Immature natural killer cell (primary cell): ENCODE measurements at places on chromosomes 7 and 10.

GRCh38 chr10:116785282-116785681 lies 42.9 kb upstream of the HSPA12A start:
- peaks cover 12% of the 10 kb centered on the region for H3K27me3 ChIP-seq
- no peak overlapping the region for H3K4me3 ChIP-seq
- peaks cover 18% of the 10 kb centered on the region for H3K4me1 ChIP-seq
- H3K27ac ChIP-seq, result no peak overlapping the region
- H3K36me3 ChIP-seq, result no peaks in the 10 kb centered on the region

DNA sequence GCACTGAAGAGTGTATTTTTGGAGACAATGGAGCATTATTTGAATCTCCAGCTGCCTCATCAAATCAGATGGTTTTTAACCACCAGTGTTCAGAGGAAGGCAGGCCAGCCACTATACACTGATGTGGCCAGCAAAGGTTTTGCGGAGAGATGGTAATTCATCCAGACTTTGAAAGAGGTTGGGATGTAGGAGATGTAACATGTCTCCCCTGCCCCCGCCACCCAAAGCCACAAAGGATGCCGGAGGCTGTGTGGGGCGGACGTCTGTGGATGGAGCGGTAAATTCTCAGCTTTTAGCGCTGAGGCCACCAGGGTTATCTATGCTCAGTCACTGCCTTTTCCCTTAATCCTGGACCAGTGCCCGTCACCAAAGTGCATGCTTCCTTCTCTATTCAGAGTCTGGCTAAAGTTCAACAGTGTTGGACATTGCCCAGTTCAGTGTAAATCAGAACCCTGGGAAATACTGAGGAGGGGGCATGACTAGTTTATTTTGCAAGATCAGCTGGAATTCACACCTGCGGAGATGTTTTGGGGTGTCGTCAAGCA lies 3.7 kb upstream of the TRIP6 start:
- H3K27me3 ChIP-seq, result peaks cover 4% of the 10 kb centered on the region
- H3K4me1 ChIP-seq, result no peaks in the 10 kb centered on the region
- no peak overlapping the region for H3K4me3 ChIP-seq
- no peak overlapping the region for H3K27ac ChIP-seq
- H3K36me3 ChIP-seq, result peaks cover 25% of the 10 kb centered on the region
- no peak for DNase-seq

GRCh38 chr10:576130-576465 lies 113.4 kb downstream of the DIP2C start:
- DNase-seq, result no peak
- no peaks in the 10 kb centered on the region for H3K36me3 ChIP-seq
- no peaks in the 10 kb centered on the region for H3K4me1 ChIP-seq
- peaks cover 1% of the 10 kb centered on the region for H3K27me3 ChIP-seq

DNA sequence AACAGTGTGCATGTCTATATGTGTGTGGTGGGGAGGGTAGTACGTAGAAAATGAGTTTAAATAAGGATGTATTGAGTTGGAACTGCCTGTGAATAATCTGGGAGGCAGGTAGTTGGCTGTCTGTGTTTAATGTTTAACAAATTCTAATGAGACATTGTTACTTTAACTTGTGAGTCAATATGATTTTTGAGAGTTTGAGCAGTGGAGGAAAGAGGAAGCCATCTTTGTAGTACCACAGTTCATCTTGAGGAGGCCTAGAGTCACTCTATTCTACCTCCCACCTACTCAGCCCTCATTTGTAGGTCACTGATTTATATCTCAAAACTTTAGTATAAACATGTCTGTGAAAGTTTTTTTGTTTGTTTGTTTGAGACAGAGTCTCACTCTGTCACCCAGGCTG lies 129.9 kb upstream of the ITGB1 start:
- no peak for DNase-seq
- H3K4me1 ChIP-seq, result peaks cover 18% of the 10 kb centered on the region
- peak overlapping the region; percentile 5 for H3K27ac ChIP-seq
- H3K36me3 ChIP-seq, result no peaks in the 10 kb centered on the region
- no peaks in the 10 kb centered on the region for H3K27me3 ChIP-seq
- no peak overlapping the region for H3K4me3 ChIP-seq

DNA sequence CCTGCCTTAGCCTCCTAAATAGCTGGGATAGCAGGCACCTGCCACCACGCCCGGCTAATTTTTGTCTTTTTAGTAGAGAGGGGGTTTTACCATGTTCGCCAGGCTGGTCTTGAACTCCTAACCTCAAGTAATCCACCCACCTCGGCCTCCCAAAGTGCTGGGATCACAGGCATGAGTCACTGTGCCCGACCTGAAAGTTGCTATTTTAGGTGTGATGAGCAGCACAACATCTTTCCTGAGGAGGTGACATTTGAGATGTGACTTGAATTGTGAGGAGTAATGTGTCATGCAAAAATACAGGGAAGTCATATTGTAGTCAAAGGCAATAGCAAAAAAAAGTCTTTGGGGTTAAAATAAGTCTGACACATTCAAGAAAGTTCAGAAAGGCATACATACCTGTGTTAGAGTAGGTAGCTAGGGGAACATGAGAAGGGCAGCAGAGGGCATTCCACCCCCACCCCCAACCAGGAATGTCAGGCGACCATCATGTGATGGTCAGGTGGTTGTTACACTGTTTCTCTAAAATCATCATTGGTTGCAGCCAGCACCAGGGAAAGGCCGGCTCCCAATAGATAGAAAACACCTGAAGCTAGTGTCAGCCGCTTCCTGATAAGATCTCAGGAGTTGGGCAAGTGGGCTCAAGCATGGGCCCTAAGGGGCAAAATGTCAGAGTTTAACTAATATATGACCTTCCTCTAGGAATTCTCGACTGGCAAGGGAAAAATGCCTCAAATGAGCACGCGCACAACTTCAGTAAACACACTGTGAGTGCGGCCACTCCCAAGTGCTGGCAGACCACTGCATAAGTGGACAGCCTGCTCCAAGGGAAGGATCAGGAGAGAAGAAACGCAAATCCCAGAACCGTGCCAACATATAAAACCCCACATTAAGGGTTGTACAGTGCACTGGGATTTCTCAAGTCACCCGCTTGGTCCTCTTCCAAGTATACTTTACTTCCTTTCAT lies at the start of gene TACC2:
TACC2 (plus strand) TSS at position 803 of the 964 bp plus-strand sequence. CDS start 32,819 bp downstream, outside the sequence.
- no peak within 1 kb of the TSS for H3K4me3 ChIP-seq
- H3K36me3 ChIP-seq, result no peaks in the 10 kb centered on the region
- peaks cover 15% of the 10 kb centered on the region for H3K27me3 ChIP-seq
- H3K4me1 ChIP-seq, result no peaks in the 10 kb centered on the region

DNA sequence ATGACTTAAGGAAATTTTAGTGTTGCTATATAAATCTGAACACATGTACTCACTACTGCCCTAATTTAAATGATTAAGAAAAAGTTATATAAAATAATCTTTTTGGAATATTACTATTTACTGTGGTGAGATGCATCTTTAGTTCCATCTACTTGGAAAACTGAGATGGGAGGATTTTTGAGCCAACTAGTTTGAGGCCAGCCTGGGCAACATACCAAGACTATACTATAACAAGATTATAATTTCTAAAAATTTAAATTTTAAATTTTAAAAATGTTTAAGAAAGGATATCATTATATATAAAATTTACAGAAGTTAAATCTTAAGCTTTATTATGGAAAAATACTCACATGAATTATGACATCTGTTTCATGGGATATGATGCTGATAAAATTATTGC lies 530.8 kb upstream of the IGFBP3 start:
- no peaks in the 10 kb centered on the region for H3K36me3 ChIP-seq
- no peak overlapping the region for H3K4me3 ChIP-seq
- no peak overlapping the region for H3K27ac ChIP-seq
- no peaks in the 10 kb centered on the region for H3K4me1 ChIP-seq
- no peak for DNase-seq

GRCh38 chr7:105336009-105336408 lies 52.7 kb downstream of the SRPK2 start:
- no peak overlapping the region for H3K4me3 ChIP-seq
- no peak overlapping the region for H3K27ac ChIP-seq
- H3K36me3 ChIP-seq, result no peaks in the 10 kb centered on the region
- no peak for DNase-seq
- H3K4me1 ChIP-seq, result peaks cover 42% of the 10 kb centered on the region
- H3K27me3 ChIP-seq, result no peaks in the 10 kb centered on the region

- no peak for DNase-seq
- no peak overlapping the region for H3K27ac ChIP-seq
- no peaks in the 10 kb centered on the region for H3K27me3 ChIP-seq
- H3K4me1 ChIP-seq, result peaks cover 2% of the 10 kb centered on the region
- H3K36me3 ChIP-seq, result peaks cover 18% of the 10 kb centered on the region
- no peak overlapping the region for H3K4me3 ChIP-seq
These were observed 51.0 kb upstream of the NOBOX start for GRCh38 chr7:144454256-144455039.

DNA sequence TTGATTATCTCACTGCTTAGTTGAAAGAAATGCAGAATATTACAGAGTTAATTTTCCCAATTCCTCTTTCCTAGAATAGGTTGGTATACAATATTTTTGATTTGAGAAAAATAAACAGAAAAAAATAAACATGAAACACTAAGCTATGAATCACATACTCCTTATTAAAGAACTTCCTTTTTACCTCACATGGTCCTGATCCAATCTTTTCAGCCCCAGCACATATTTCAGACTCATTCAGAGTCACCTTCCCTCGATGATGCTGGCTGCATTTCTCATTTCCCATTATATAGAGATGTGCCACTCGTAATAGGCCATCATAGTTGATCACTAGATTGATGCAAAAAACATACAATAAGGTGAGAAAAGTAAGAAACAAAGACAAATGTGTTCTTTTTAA lies 64.6 kb downstream of the HGF start:
- no peak overlapping the region for H3K27ac ChIP-seq
- H3K4me1 ChIP-seq, result no peaks in the 10 kb centered on the region
- H3K27me3 ChIP-seq, result no peaks in the 10 kb centered on the region
- H3K4me3 ChIP-seq, result no peak overlapping the region

GRCh38 chr7:135682191-135682590 lies 19.9 kb downstream of the STMP1 start:
- no peak for DNase-seq
- peaks cover 23% of the 10 kb centered on the region for H3K36me3 ChIP-seq
- H3K4me1 ChIP-seq, result peaks cover 2% of the 10 kb centered on the region
- no peak overlapping the region for H3K27ac ChIP-seq
- no peak overlapping the region for H3K4me3 ChIP-seq

DNA sequence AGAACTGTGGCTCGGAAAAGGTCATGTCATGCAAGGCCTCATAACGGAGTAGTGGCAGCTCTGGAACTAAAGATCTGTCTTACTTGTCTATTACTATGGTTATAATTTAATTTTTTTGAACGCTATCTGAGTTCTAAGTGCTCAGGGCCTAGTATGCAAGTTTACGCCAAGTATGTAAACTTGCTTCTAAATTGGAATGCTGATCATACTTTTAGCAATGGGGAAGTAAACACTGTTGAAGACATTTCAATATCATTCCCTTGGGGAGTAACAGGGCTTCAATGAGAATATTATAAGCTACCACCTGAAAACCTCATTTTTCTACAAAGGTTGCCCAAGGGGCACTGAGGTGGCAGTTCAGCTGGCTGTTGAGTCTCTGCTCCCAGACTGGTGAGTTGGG lies 69.5 kb upstream of the NFKB2 start:
- peaks cover 19% of the 10 kb centered on the region for H3K4me1 ChIP-seq
- no peak overlapping the region for H3K4me3 ChIP-seq
- no peaks in the 10 kb centered on the region for H3K36me3 ChIP-seq
- no peak for DNase-seq
- H3K27me3 ChIP-seq, result peaks cover 2% of the 10 kb centered on the region

DNA sequence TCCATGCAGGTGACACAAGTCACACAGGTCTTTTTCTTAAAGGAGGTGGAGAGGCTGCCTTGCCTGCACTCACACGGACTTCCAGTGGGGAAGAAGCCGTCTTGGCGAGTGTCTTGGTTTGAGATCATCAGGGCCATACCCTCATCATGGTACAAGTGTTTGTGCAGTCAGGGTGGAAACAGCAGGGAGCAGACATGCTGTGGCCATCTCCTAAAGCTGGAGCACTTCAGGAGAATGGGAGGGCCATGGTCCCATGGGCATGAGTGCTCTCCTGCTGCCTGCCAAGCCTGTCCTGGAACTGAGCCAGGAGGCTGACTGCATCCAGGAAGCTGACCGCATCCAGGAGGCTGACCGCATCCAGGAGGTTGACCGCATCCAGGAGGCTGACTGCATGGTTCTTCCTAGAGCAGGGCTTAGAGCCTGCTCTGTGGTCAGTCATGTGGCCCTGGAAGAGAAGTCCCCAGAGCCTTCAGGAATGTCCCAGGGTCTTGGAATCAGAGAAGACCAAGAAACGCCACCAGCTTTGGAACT lies 98.4 kb downstream of the ADARB2 start:
- no peak for DNase-seq
- peaks cover 1% of the 10 kb centered on the region for H3K27me3 ChIP-seq
- no peaks in the 10 kb centered on the region for H3K4me1 ChIP-seq
- H3K4me3 ChIP-seq, result no peak overlapping the region

- no peak for DNase-seq
- peaks cover 7% of the 10 kb centered on the region for H3K27me3 ChIP-seq
- H3K27ac ChIP-seq, result no peak overlapping the region
- H3K36me3 ChIP-seq, result no peaks in the 10 kb centered on the region
- H3K4me1 ChIP-seq, result no peaks in the 10 kb centered on the region
These were observed 6.6 kb downstream of the CREB5 start for GRCh38 chr7:28418966-28419365.

GRCh38 chr10:62779487-62780248 lies 24.9 kb upstream of the ADO start:
- H3K27me3 ChIP-seq, result peaks cover 1% of the 10 kb centered on the region
- peaks cover 3% of the 10 kb centered on the region for H3K36me3 ChIP-seq
- H3K4me3 ChIP-seq, result peak overlapping the region; percentile 40
- DNase-seq, result peak; percentile 84
- H3K27ac ChIP-seq, result peak overlapping the region; percentile 85
- peaks cover 21% of the 10 kb centered on the region for H3K4me1 ChIP-seq

GRCh38 chr10:131453721-131454634 lies 142.5 kb upstream of the TCERG1L start:
- H3K27ac ChIP-seq, result no peak overlapping the region
- no peaks in the 10 kb centered on the region for H3K4me1 ChIP-seq
- no peak overlapping the region for H3K4me3 ChIP-seq
- no peaks in the 10 kb centered on the region for H3K36me3 ChIP-seq
- DNase-seq, result peak; percentile 25

GRCh38 chr7:23230641-23231101 lies 15.9 kb upstream of the GPNMB start:
- H3K4me1 ChIP-seq, result no peaks in the 10 kb centered on the region
- no peak overlapping the region for H3K27ac ChIP-seq
- H3K4me3 ChIP-seq, result no peak overlapping the region
- no peaks in the 10 kb centered on the region for H3K36me3 ChIP-seq
- peaks cover 2% of the 10 kb centered on the region for H3K27me3 ChIP-seq

DNA sequence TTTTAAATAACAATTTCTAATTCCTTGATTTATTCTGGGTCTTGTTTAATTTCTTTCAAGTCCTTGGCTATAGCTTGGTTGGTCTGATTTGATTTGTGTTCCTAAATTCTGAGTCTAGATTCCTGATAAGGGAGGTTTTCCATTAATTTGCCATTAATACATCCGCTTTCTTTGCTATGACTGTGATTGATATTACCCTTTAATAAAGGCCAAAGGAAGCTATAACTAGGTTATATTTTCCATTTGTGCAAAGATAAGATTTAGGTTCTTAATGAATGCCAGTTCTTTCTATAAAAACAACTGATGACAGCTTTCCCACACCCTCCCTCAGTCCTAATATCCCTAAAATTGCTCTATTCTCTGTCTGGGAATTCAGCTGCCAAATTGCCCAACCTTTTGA lies 28.2 kb downstream of the NDUFB2 start:
- H3K36me3 ChIP-seq, result peaks cover 2% of the 10 kb centered on the region
- DNase-seq, result no peak
- peaks cover 17% of the 10 kb centered on the region for H3K4me1 ChIP-seq
- no peak overlapping the region for H3K27ac ChIP-seq
